Dermis lymphatic vessel endothelial cell (primary cell): ENCODE measurements at places on chromosomes 5 and 9. TPM values are rescaled to one million over a fixed set of nuclear protein-coding genes. Genes with fewer than 3 reads are reported as not detected.

Gene MARCHF6
- total RNA-seq = 60.6 and 61.9 TPM in 2 replicates

Gene ORM1
- not detected in 2 replicates for total RNA-seq

Gene LVRN
- 0.09 and 0.22 TPM in 2 replicates for total RNA-seq

Gene ENTREP1
- total RNA-seq = 7.6 and 8.0 TPM in 2 replicates

Gene CDX1
- under 0.01 TPM in 1 of 2 replicates, not detected in the other for total RNA-seq

Gene GABRP
- total RNA-seq = 0.86 and 0.98 TPM in 2 replicates

Gene CDKN2A
- total RNA-seq = 2.5 and 3.6 TPM in 2 replicates

Gene PTGES
- total RNA-seq = 0.09 and 0.65 TPM in 2 replicates

Gene OBP2B
- total RNA-seq = not detected in 2 replicates

Gene RUFY1
- 50.3 and 68.7 TPM in 2 replicates for total RNA-seq
